Left renal pelvis (tissue), 4 donors: ENCODE measurements at places on chromosomes 5 and 9.

DNA sequence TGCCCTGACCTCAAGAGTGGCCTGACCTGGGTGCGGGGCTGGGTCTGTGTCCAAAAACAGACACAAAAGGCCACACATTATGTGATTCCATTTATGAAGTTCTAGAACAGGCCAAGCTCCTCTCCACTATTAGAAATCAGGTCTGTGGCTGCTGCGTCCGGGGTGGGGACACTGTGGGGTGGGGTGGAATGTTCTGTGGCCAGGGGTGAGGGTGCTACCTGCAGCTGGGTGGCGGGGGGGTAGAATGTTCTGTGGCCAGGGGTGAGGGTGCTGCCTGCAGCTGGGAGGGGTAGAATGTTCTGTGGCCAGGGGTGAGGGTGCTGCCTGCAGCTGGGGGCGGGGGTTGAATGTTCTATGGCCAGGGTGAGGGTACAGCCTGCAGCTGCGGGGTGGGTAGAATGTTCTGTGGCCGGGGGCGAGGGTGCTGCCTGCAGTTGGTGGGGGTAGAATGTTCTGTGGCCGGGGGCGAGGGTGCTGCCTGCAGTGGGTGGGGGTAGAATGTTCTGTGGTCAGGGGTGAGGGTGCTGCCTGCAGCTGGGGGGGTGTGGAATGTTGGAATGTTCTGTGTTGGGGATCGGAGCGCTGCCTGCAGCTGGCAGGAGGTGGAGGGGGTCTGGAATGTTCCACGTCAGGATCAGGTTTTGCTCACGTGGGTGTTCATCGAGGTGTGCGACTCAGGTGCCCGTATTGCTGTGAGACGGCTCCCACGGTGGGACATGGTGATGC lies 8.3 kb downstream of the LCN12 start:
- no peak for DNase-seq

- DNase-seq, result no peak
Observed at GRCh38 chr9:110785166-110785565, 116.6 kb downstream of the MUSK start.

DNA sequence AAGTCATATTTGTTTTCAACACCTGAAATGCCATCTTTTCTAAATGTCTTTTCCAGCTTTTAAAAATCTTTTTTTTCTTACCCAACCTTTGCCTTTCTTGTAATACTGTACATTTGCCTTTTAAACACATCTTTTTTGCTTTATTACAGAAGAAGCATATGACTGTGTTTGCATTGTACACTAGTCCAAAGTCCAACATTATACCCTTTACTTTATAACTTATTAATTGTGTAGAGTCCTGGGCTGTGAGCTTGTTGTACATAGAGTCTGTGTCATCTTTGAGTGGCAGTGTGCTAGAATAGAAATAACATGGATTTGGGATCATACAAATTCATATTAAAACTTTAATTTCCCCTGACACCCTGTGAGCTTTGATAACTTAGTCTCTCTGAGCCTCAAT lies 23.7 kb downstream of the CWC27 start:
- no peak for DNase-seq

GRCh38 chr5:148619484-148619883 lies 34.8 kb downstream of the HTR4 start:
- DNase-seq, result no peak

- no peak for DNase-seq
Observed at GRCh38 chr5:523441-524222, 617 bp downstream of the SLC9A3 start.

- no peak for DNase-seq
Observed at GRCh38 chr9:97794666-97795065, 58.4 kb upstream of the FOXE1 start.

DNA sequence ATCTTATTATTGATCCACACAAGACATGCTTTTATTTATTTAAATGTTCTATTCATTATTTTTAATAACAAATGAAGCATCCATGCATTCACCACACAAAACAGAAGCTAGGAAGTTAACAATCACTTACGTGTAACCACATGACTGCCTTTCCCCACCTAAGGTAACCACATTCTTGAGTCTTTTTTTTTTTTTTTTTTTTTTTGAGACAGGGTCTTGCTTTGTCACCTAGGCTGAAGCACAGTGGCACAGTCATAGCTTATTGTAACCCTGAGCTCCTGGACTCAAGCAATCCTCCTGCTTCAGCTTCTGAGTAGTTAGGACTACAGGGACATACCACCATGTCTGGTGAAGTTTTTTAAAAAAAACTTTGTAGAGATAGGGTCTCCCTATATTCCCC lies 133.0 kb downstream of the DOCK2 start:
- no peak for DNase-seq

- no peak for DNase-seq
Observed at GRCh38 chr9:75051285-75051684, 23.2 kb upstream of the CARNMT1 start.

GRCh38 chr9:116389541-116390302 lies 236.1 kb downstream of the PAPPA start:
- DNase-seq, result no peak

DNA sequence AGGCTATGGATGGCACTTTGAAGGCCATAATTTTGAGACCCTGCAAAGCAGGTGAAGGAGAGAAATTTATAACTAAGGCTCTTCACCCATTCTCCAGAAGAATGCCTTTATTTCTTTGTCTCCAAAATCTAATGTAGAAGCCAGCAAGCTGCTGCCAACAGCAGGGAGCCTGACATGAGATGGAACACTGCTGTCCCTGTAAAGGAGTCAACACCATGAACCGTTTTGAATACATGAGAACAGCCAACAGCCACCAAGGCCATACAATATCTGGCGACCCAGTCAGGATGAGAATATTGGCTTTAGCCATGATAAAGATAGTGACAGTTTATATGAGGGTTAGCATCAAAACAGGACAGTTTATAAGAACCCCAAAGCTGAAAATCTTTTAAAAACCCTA lies 121.2 kb upstream of the LIFR start:
- no peak for DNase-seq

DNA sequence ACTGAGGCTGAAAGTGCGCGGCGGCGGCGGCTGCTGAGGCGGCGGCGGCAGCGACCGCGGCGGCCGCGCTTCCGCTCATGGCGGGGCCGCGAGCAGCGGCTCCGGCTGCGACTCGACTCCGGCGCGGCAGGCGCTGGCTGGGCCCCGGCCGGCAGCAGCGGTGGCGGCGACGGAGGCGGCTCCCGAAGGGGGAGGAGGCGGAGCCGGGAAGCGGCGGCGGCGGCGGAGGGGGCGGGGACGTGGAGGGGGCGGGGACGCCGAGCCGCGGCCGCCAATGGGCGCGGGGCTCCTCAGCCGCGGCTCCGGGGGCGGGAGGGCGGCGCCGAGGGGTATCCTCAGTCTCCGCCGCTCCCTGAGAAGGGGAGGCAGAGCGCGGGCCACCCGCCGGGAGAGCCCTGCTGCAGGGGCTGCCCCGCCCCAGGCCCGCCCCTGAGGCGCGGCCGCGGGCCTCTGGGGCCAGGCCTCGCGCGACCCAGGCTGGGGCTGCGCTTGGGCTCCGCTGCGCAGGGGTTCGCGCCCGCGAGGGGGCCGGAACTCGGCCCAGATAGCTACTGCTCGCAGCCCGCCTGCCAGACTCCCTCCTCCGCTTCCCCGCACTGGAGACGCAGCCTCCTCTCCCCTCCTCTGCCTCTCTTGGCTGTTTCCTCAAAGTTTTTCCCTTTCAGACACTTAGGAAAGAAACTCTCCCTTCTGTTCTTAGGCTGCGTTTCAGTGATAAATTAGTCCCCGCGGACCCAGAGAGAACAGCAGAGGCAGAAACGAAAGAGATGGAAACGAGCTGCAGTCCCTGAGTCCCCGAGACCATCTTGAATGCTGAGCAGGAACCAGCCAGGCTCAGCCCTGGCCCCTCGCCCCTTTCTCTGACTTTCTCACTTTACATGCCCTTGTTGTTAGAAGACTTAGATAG lies 85.0 kb upstream of the MELK start:
- DNase-seq, result peak; percentile 84

DNA sequence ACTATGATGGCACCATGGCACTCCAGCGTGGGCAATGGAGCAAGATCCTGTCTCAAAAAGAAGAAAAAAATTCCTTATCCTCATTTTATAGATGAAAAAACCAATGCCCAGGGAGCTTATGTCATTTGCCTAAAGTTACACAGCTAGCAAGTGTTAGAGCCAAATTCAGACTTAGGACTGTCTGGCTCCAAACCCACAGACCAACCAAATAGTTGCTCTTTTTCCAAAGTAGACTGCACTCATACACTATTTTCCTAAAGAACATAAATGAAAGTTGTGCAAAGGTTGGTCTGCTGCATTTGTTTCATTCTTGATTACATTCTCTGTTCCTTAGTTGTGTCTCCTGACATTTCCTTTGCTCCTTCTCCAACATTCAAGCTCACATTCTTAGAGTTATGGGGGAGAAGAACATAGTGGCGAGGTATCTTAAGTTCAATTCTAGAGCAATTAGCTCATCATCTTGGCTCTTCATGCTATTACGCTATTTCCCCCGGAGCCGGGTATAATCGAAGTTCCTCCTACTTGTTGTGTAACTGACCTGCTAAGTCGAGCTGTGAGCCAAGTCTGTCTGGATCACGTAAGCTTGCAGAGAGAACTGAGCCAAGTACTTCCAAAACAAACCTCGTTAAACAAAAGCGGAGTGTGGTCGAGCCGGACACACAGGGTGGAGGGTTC lies 138.3 kb downstream of the RFK start:
- no peak for DNase-seq

DNA sequence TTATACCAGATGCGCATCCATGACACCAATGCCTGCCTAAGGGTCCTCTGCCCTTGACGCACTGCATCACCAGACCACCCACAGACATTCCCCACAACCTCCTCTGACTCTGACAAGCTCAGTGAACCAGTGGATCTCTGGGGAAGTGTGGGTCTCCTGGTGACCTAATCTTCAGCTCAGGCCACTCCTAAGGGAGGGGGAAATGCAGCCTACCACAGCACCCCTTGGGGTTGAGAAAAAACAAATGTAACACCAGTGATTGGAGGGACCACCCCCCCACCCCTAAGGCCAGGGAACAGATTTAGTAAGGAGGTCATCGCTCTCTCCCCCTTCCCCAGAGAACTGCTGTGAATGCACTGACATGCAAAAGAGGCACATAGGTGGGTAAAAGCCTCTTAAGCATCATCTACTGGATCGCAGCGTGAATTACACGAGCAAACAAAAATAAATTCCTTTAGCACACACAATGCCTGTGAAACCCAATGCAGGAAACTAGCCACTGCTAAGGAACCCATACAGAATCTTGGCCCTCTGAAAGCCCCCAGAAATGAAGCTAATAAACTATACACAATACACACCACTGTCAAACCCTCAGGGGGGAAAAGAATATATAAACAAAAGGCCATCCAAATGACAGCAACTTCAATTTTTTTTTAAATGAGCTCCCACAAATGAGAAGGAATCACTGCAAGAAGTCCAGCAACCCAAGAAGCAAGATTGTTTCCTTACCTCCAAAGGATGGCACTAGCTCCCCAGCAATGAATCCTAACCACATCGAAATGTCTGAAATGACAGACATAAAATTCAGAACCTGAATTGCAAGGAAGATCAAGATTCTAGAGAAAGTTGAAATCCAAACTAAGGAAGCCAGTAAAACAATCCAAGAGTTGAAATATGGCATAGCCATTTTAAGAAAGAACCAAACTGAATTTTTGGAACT lies 513.7 kb upstream of the PTGER4 start:
- DNase-seq, result no peak

GRCh38 chr5:145531038-145531734 lies 304.0 kb downstream of the PRELID2 start:
- DNase-seq, result no peak

DNA sequence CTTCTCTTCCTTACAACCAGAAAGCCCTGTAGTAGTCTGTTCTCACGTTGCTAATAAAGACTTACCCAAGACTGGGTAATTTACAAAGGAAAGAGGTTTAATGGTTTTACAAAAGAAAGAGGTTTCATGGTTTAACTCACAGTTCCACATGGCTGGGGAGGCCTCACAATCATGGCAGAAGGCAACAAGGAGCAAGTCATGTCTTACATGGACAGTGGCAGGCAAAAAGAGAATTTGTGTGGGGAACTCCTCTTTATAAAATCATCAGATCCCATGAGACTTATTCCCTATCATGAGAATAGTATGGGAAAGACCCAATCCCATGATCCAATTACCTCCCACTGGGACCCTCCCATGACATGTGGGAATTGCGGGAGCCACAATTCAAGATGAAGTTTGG lies 164.9 kb downstream of the NR3C1 start:
- no peak for DNase-seq

DNA sequence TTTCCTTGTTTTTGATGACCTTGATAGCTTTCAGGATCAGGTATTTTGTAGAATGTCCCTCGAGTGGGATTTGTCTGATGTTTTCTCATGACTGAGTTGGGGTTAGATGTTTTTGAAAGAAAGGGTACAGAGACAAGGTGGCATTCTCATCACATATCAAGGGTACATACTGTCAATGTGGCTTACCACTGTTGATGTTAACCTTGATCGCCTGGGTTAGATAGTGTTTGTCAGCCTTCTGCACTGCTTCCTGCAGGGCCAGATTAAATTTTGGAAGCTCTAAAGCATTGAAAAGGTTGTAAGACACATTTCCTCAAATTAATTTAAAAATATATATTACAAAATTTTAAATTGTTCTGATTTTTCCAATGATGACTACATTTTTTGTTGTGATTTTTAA lies 287.4 kb upstream of the ACTBL2 start:
- no peak for DNase-seq

- DNase-seq, result no peak
Observed at GRCh38 chr9:19239955-19240354, 9.5 kb downstream of the DENND4C start.

DNA sequence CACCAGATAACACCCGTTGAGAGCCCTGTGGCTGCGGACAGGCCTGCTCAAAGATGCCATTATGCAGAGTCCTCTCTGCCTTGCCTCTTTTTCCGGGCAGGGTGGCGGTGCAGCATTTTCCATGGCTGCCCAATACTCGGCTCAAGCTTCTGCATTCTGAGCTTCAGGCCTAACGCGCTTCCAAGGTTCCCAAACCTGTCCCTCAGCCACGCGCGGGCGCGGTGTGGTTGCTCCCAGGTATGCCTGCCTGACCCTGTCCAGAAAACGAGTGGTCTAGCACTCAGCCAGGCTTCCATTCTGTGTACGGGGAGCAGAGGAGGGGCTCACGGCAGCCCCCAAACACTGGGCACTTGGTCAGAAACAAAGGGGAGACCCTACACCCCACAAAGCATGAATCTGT lies 27.9 kb upstream of the CNOT6 start:
- no peak for DNase-seq

GRCh38 chr9:133904346-133905090 lies 87.6 kb downstream of the VAV2 start:
- DNase-seq, result no peak

GRCh38 chr5:4758550-4758949 lies 381.6 kb upstream of the ADAMTS16 start:
- DNase-seq, result no peak
